ENCODE measurements at places on chromosomes 1 and 21.

GRCh38 chr1:85313888-85314696, 37.7 kb upstream of the BCL10 start:
- no peak for DNase-seq

- DNase-seq: no peak
Observed at GRCh38 chr1:66563094-66563800, 29.3 kb downstream of the SGIP1 start.

DNA sequence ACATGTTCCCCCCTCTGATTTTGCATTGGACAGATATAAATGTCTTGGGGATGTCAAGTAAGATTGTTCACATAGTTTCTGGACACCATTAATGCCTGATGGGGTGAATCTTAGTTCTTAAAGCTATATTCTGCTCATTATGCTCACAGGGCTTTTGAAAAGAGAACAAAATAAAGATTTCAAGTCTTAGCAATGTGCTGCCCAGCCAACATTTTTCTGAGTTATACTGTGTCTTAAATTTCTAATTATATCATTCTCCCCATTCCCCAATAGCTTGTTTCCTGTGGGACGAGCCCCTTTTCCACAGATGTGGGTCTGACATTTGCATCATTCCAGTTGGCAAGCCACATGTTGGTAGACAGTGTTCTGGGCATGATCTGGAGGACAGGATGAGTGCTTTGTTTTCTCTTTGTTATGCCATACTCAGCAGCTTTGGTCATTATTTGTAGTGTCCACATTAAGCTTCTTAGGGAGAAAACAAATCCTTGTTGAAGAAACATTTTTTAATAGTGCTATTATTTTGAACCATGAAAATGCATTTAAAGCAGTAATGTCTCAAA, 32.8 kb downstream of the MTARC1 start:
- no peak for DNase-seq

- no peak for DNase-seq
Observed at GRCh38 chr1:116534014-116534739, 36.6 kb downstream of the CD58 start.

GRCh38 chr1:63350320-63350719, 17.1 kb upstream of the ALG6 start:
- no peak for DNase-seq

GRCh38 chr1:22838965-22839364, 128.3 kb downstream of the EPHB2 start:
- no peak for DNase-seq

Measured in stimulated activated CD8-positive, alpha-beta memory T cell treated with anti-CD3 and anti-CD28 coated beads, Interleukin-7, amount 100 ng/mL, for 1 hour (primary cell).